Activated CD8-positive, alpha-beta T cell treated with anti-CD3 and anti-CD28 coated beads, Interleukin-2, amount 10 ng/mL, durations not matched to agents 7 days and 5 days (primary cell): ENCODE measurements at places on chromosomes 2 and 18. TPM values are rescaled to one million over a fixed set of nuclear protein-coding genes. Genes with fewer than 3 reads are reported as not detected.
A peak's percentile ranks its signal among the peaks of the same experiment; 100 is the strongest.

DNA sequence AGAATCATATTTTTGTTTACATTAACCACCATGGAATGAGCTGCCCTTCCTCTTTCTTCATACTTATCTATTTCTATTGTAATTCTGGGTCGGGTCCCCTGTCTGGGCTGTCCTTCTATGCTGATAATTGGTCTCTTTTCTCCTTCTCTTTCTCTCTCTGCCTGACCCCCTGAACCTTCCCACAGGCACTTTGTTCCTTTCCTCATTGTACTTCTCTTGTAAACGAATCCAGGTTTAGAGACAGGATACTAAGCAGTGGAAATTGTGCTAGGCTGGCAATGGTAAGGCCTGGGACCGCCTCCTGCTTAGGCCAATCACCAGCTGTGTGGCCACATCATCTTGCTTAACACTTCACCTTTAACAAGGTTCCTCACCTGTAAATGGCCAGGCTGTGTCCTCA lies 137.0 kb downstream of the ZNF532 start:
- no peak for DNase-seq
- no peaks in the 10 kb centered on the region for H3K36me3 ChIP-seq
- H3K27ac ChIP-seq = no peak overlapping the region
- H3K4me3 ChIP-seq = no peak overlapping the region

DNA sequence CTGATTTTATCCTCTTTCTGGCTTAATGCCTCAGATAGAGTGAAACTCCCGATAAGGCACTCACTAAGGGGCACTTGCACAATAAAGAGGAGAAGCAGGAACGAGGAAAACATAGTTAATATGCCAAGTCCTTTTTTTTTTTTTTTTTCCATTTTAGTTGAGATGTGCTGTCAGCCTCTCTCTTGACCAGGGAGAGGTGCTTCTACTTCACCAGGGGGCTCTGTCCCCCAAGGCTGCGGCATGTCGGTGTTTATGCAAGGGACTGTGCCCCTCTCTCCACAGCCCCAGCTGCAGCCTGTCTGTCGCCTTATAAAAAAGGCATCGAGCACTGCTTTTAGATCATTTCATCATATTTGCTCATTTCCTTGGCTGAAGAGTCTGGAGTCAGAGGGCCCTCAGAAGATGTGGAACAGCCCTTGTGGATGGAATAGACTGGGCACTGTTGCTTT lies 178.1 kb downstream of the SLC8A1 start:
- H3K27ac ChIP-seq = no peak overlapping the region
- no peak for DNase-seq
- no peaks in the 10 kb centered on the region for H3K27me3 ChIP-seq
- no peaks in the 10 kb centered on the region for H3K4me1 ChIP-seq
- no peaks in the 10 kb centered on the region for H3K36me3 ChIP-seq

The LRRC30 gene
- not detected for total RNA-seq

DNA sequence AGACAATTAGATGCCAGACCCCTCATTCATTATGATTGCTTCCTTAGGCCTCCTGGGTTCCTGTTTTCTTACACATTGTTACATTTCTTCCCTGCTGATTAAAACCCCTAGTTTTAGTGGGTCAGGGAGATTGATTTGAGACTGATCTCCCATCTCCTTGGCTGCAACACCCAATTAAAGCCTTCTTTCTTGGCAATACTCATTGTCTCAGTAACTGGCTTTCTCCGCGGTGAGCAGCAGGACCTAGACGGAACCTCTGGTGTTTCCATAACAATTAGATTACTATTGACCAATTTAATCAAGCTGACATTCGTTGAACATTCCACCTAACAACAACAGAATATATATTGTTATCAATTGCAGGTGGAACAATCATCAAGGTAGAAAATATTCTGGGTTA lies 1676.4 kb upstream of the SLC39A10 start:
- no peaks in the 10 kb centered on the region for H3K4me1 ChIP-seq
- no peak overlapping the region for H3K27ac ChIP-seq
- no peak for DNase-seq
- H3K36me3 ChIP-seq = no peaks in the 10 kb centered on the region
- no peak overlapping the region for H3K4me3 ChIP-seq

GRCh38 chr2:32237996-32238395 lies 26.7 kb downstream of the NLRC4 start:
- H3K4me1 ChIP-seq = no peaks in the 10 kb centered on the region
- H3K36me3 ChIP-seq = no peaks in the 10 kb centered on the region
- no peak overlapping the region for H3K4me3 ChIP-seq
- H3K27ac ChIP-seq = no peak overlapping the region
- no peaks in the 10 kb centered on the region for H3K27me3 ChIP-seq

DNA sequence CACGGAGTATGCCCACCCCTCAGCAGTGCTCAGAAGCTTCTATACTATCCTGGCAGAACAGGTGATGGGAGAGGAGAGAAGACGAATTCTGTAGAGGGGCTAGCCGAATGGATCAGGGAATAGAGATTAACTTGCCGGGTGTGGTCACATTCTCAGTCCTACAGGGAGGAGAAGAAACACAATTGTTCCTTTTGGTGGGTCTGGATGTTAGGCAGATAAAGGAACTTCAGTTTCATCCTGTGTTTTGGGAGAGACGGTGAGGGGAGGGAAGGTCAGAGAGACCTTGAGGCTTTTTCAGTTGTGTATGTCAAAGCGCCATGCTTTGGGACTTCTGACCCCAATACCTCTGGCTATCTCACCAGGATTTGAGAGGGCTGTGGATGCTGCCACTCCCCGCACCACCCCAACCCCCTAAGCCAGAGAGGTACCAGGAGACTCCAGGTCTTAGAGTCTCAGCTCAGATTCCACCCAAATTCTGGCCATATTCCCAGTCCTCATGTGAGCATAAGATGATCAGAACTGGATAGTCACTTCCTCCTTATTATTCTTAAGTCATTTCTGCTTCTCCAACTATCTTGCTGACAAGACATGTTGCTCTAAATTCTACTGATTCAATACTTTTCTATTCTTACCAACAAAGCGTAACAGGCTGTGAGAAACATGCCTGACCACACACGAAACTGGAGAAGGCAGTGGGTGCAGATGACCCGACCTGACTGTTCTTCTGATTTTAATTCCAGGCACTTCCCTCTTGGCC lies 2.3 kb upstream of the TMEM37 start:
- peaks cover 5% of the 10 kb centered on the region for H3K4me1 ChIP-seq
- no peak for DNase-seq
- H3K36me3 ChIP-seq = no peaks in the 10 kb centered on the region
- no peak overlapping the region for H3K4me3 ChIP-seq

The CYP27C1 gene
- not detected for total RNA-seq

DNA sequence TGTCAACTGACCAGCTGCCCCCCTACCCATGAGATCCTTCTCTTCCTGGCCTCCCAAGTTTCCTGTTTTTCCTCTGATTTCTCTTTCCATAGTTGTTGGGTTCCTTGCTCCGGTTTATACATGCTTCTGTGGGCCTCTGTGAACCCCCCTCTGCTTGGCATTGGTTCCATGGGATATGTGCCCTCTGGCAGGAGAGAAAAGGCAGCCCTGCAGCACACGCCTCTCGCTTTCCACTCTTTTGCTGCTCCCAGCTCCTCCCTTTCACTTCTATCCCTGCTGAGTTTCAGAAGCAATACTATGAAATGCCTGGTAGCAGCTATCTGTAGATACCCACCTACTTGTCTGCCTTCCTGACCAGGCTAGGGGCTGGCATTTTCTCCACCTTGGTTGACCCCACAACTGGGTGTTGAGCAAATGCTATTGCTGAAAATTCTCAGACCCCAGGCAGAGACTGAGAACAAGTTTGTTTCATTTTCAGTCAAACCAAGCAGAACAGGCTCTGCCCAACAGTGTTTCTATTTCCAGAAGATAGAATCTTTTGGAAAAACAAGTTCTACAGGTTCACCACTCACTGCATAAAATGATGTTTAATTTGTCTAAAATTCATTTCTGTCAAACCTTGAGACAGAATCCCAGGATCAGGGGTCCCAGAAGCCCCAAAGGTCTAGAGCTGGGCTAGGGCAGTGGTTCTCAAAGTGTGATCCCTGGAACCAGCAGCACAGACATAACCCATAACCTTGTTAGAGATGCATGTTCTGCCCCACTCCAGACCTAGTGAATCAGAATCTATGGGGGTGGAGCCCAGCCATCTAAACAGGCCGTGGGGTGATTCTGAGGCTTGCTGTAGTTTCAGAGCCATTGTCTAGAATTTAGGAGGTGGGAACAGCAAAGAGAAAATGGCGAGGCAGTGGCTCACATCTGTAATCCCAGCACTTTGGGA lies 13.4 kb downstream of the CAPG start:
- H3K4me1 ChIP-seq = peaks cover 14% of the 10 kb centered on the region
- no peaks in the 10 kb centered on the region for H3K27me3 ChIP-seq
- H3K36me3 ChIP-seq = peaks cover 58% of the 10 kb centered on the region
- no peak overlapping the region for H3K27ac ChIP-seq

The PASK gene
- total RNA-seq = 46.7 TPM

GRCh38 chr2:171165967-171166327 lies 5.3 kb upstream of the TLK1 start:
- H3K4me1 ChIP-seq = peaks cover 33% of the 10 kb centered on the region
- peaks cover 3% of the 10 kb centered on the region for H3K27me3 ChIP-seq
- no peak overlapping the region for H3K27ac ChIP-seq
- H3K36me3 ChIP-seq = no peaks in the 10 kb centered on the region

- peaks cover 23% of the 10 kb centered on the region for H3K4me1 ChIP-seq
- H3K36me3 ChIP-seq = no peaks in the 10 kb centered on the region
- DNase-seq = no peak
- H3K27me3 ChIP-seq = no peaks in the 10 kb centered on the region
- H3K27ac ChIP-seq = no peak overlapping the region
These were observed 35.4 kb upstream of the DARS1 start for GRCh38 chr2:136020831-136021230.

DNA sequence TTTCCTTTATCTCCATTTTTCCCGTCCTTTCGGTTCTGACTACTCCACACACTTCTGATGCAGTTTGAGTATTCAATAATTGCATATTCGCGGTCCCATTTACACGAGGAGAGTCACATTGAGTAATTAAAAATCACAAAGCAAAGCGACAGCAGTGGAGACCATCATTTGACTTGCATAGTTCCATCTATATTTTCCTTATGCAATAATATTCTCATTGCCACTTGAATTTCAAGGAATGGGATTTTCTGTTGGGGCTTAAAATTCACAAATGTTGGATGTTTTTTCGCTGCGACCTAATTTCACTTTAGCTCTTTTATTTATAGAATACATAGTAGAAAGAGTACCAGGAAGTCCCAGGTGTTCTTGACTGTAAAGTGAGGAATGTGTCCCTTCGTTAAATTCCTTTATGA lies 186.8 kb downstream of the ZEB2 start:
- no peak for DNase-seq
- peaks cover 36% of the 10 kb centered on the region for H3K4me1 ChIP-seq
- H3K4me3 ChIP-seq = peak overlapping the region; percentile 83
- peaks cover 12% of the 10 kb centered on the region for H3K36me3 ChIP-seq

- no peaks in the 10 kb centered on the region for H3K36me3 ChIP-seq
- H3K4me3 ChIP-seq = no peak overlapping the region
- no peak overlapping the region for H3K27ac ChIP-seq
- peaks cover 13% of the 10 kb centered on the region for H3K27me3 ChIP-seq
- H3K4me1 ChIP-seq = peaks cover 37% of the 10 kb centered on the region
These were observed 15.3 kb downstream of the CHRNA1 start for GRCh38 chr2:174748948-174749347.

The LRP1B gene
- not detected for total RNA-seq

The DSG4 gene
- not detected for total RNA-seq

The IKZF2 gene
- total RNA-seq = 30.8 TPM

The CGREF1 gene
- total RNA-seq = 0.61 TPM

- no peak overlapping the region for H3K4me3 ChIP-seq
- H3K27me3 ChIP-seq = no peaks in the 10 kb centered on the region
- H3K27ac ChIP-seq = no peak overlapping the region
- DNase-seq = no peak
These were observed 277.8 kb downstream of the SETBP1 start for GRCh38 chr18:44958455-44958854.

DNA sequence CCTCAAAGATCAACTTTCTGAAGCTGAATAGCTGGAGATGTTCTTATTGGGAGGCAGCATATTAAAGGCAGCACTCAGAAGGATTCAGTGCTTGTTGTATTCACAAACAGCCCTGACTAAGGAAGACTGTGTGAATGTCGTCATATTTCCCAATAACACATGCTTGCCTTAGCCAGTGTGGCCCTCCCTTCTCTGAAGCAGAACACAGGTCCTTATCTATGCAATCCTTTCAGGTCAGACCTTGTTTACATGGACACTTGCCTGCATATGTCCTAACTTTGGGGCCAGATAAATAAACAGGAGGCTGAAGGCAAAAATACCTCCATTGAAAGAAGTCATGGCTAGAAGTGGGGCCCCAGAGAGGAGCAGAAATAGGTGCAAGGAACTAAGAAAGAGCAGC lies 97.2 kb downstream of the SLC4A3 start:
- no peaks in the 10 kb centered on the region for H3K4me1 ChIP-seq
- peaks cover 6% of the 10 kb centered on the region for H3K27me3 ChIP-seq
- no peaks in the 10 kb centered on the region for H3K36me3 ChIP-seq

The MARCO gene
- total RNA-seq = not detected

The CHST9 gene
- not detected for total RNA-seq

DNA sequence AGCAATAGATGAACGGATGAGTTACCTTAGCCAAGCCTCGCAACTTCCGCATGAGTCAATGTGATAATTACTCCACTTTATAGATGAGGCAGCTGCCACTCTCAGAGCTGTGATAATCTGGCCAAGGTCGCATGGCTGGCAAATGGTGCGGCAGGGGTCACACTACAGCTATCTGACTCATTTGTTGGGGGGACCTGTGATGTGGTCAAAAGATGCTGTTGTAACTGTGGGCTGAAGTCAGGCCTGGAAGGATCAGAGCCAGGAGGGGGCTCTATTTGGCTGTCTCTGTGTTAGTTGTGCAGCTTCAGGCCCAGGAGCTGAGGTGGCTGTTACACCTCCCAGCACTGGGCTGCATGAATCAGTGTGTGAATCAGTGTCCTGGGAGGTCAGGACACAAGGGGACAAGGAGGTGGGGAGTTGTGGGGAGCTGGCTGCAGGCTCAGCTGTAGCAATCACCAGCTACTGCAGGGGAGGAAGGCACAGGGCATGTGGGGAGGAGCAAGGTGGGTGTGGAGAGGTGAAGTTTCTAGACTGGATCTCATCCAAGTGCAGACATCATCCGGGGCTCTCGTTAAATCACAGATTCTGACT lies 33.1 kb downstream of the NGEF start:
- DNase-seq = no peak
- no peaks in the 10 kb centered on the region for H3K27me3 ChIP-seq
- no peaks in the 10 kb centered on the region for H3K36me3 ChIP-seq

DNA sequence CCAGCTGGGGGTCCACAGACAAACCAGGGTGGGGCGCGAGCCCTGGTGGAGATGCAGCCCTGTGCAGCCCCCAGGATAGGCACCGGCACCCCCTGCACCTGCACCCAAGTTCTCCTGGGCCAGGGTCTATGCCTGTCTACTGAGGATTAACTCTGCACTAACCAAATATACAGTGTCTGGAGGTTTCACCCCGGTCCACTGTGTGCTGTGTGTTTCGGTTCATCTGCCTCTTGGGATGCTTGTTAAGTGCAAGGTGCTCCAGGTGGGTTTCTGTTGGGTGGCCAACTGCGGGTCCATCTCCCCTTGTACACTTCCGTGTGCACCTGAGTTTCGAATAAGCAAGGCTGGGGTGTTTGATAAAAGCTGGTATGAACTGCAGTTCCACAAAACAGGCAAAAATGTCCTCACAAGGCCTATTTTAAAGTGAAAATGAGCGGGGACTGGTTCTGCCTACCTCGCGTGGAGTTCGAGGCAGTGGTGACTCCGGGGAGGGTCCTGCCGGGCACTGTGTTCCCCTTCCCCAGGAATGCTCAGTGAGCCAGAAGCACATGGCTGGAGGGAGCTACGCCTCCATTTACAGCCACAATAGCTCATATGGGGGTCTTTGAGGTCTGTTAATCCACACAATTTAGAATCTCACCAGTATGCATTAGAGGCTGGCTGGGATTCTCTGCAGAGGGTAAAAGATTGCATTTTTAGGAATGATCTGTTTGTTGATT lies 70.7 kb downstream of the EDAR start:
- DNase-seq = no peak
- H3K27me3 ChIP-seq = no peaks in the 10 kb centered on the region
- H3K27ac ChIP-seq = no peak overlapping the region
- H3K4me3 ChIP-seq = no peak overlapping the region
